ENCODE measurements at places on chromosomes 3 and 15.

DNA sequence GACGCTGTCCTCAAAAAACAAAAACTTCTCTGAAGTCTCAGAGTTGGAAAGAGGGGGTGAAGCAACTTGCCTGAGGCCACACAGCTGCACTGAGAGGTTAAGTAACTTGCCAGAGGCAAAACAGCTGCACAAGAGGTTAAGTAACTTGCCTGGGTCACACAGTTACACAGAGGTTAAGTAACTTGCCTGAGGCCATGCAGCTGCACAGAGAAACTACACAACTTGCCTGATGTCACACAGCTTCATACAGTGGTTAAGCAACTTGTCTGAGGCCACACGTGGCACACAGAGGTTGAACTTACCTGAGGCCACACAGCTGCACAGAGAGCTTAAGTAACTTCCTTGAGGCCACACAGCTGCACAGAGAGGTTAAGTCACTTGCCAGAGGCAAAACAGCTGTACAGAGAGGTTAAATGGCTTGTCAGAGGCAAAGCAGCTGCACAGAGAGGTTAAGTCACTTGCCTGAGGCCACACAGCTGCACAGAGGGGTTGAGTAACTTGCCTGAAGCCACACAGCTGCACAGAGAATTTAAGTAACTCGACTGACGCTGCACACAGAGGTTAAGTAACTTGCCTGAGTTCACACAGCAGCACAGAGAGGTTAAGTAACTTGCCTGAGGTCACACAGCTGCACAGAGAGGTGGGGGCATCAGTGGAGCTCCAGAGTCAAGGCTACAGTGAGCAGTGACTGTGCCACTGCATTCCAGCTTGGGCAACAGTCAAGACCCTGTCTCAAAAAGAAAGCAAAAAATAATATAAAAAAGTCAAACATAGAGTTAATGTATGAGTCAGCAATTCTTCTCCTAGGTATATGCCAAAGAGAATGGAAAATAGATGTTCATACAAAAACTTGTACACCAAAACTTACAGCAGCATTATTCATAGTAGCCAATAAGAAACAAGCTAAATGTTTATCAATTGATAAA is 12.0 kb upstream of the ACAD9 start:
- DNase-seq, result no peak

DNA sequence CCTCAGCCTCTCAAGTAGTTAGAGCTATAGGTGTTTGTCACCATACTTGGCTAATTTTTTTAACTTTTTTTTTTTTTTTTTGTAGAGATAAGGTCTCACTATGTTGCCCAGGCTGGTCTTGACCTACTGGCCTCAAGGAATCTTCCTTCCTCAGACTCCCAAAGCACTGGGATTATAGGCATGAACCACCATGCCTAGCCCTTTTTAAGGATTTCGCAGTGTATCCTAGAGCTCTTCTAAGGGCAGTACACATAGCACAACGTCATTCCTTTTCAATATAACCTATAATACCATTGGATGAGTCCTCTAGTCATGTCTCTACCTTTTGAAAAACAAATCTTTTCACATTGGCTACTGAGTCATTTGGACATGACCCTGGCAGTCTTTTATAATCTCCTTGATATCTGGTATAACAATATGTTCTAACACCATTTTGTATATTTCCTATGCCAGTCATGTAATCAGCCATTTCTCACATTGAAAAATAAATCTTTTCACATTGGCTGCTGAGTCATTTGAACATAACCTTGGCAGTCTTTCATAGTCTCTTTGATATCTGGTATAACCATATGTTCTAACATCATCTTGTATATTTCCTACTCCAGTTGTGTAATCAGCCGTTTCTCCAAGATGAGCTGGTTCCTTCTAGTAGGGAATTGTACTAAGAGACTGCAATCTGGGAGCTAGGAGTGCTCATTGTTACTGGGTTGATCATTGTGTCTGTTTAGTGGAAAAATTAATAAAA is 944.7 kb downstream of the MCTP2 start:
- DNase-seq, result no peak

GRCh38 chr15:64991536-64992135 is 1.9 kb upstream of the SPG21 start:
- no peak for DNase-seq

DNA sequence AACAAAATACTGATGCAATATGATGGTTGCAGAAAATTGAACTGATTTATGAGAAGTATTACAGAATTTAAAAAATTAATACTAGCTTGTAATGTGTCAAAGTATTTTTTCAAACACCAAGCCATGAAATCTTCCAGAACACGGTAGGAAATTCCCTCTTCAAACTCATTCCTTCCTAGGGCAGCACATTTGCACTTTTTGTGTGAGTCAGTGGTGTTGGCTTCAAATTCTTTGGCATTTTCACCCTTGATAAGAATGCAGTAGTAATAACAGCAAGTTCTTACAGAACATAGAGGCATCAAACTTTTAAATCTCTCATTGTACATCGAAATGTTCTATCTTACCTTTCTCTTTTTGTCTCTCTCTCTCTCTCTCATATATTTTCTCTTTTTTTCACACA is 191.8 kb downstream of the CGGBP1 start:
- no peak for DNase-seq

DNA sequence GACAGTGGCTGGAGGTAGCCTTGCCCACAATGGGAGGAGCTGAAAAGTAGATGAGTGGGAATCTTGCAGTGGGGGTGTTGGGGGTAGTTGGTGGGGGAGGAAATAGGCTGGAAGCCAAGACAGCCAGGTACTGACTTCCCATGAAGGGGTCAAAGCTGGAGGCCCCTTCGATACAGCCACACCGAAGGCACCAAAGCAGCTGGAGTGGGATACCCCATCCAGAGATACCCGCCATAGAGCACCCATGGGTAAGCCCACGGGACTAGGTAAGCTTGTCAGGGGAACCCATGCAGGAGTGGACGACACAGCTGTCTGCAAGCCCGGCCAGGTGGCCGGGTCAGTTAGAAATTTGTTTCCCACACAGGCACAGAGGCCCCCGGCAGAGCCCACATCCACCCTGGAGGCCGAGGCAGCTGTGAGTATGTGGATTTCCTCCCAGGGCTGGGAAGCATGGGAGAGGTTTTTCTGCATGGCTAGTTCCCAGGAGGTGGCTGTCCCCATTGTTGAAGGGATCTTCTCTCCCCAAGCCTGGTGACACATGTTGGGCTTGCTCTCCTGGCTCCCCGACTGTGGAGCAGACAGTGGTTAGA is 28.6 kb downstream of the PRR23E start:
- no peak for DNase-seq

- no peak for DNase-seq
Measured at GRCh38 chr15:48373821-48374451, 42.7 kb downstream of the DUT start.

DNA sequence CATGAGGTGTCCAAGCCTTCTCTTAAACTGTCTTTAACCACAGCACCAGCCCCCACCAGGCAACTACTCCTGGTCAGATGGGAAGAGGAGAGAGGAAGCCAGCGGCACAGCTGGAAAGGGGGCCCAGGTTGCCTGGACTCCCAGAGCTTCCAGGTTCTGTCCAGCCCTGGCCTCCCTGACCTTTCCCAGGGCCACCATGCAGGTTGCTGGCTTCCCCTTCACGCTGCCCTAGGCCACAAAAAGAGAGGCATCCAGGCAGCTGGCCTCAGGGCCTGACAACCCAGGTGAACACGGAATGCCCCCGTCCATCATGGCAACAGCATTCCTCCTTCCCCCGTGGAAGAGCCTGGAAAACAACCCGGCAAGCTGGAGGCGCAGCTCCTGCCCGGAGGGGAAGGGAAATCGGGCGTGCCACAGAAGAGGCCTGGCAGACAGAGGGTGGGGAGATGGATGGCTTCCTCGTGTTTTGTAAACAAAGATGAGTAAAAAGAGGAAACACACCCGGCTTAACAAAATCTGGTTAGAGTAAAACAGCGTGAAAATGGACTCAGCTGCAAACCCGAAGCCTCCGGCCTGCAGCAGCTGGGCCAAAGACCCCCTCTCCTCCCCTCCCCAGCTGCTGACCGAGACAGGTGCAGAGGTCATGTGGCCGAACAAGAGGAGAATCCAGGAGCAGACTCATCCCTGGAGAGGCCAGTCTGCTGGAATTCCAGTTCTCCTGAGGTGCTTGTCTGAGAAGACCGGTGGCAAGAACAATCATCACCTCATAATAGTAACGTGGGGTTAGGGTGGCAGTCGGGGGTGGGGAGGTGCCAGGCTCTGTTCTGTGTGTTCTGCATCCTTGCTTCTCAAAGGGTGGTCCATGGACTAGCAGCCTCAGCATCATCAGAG is 15.5 kb downstream of the BMF start:
- DNase-seq, result no peak
